ENCODE measurements at places on chromosomes 6 and 20.

DNA sequence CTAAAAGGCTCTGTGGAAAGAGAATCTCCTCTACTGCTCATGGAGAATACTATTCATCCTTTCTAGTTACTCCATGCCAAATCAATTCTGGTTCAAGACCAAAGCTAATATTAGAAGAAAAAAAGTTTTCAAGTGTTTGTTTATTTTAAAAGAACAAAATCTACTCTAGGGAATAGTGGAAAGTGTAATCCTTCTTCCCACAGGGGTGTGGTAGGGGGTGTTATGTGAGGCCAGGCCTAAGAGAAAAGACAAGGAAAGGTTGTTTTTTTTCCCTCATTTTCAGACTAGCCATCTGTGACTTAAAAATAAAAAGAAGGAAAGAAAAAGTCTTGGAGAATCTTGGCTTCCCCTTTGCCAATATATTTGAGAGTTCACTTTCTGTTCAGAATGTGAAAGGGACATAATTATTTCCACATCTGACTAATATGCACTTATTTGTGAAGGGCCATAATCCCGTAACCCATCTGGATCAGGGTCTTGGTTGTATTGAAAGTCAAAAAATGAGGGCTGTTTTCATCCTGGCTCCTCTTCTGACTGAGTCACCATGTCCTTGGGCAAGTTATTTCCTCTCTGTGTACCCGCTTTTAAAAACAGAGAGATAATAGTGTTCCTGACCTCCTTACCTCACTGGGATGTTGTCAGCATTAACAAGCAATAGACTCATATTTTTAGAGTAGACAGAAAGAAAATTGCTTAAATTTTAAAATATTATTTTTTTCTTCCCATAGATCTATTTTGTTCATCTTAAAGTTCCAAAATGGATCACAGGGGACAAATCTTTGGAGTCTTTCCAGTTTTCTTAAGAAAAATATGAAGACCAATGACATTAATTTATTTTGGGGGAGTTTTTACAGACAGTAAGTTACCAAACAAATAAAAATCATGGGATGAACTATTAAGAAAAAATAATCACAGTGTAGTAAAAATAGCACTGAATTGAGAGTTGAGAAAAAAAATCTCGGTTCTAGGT, 233.7 kb downstream of the IBTK start:
- no peak for DNase-seq

- DNase-seq, result no peak
Observed at GRCh38 chr6:112286500-112287144, 32.3 kb upstream of the LAMA4 start.

GRCh38 chr6:6766230-6766905, 177.8 kb downstream of the LY86 start:
- no peak for DNase-seq

GRCh38 chr20:53399592-53400335, 193.9 kb downstream of the ZNF217 start:
- no peak for DNase-seq
